ENCODE measurements at places on chromosomes 11 and 22.

- DNase-seq: no peak
These were observed at the start of gene F2 for GRCh38 chr11:46719048-46719542. TSS of gene F2 (plus strand) at chr11:46719213. CDS start at chr11:46719236, 23 bp downstream.

GRCh38 chr11:65471447-65471891 lies 27.4 kb upstream of the MALAT1 start:
- no peak for DNase-seq

- DNase-seq: no peak
These were observed 47.1 kb downstream of the INSC start for GRCh38 chr11:15161790-15162189.

DNA sequence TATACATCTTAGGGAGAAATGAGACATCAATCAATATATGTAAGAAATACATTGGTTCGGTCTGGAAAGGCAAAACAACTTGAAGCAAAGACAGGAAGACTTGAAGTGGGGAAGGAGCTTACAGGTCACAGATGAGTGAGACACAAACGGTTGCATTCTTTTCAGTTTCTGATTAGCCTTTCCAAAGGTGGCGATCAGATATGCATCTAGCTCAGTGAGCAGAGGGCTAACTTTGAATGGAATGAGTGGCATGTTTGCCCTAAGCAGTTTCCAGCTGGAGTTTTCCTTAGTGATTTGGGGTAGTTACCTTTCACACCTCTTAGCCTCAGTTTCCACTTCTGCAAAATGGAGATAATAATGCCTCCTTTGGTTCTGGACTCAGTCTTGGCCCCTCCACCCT lies 15.8 kb downstream of the LHFPL7 start:
- no peak for DNase-seq

All from SIG-M5 (cell line).